T-helper 2 cell treated with Interferon-gamma antibody and Interleukin-4, amounts not matched to agents 100 ng/mL and 5 ng/mL, for 36 hours (primary cell): ENCODE measurements at places on chromosomes 11 and 22. TPM values are rescaled to one million over a fixed set of nuclear protein-coding genes. Genes with fewer than 3 reads are reported as not detected.

The HMGXB4 gene
- 38.5 and 39.8 TPM in 2 replicates for total RNA-seq

The LGR4 gene
- 0.11 TPM in 1 of 2 replicates, not detected in the other for total RNA-seq

The MS4A15 gene
- not detected in 2 replicates for total RNA-seq

The GRM5 gene
- total RNA-seq: not detected in 2 replicates

The DDT gene
- total RNA-seq: 114 and 117 TPM in 2 replicates

The KIRREL3 gene
- total RNA-seq: not detected in 2 replicates
